Activated naive CD8-positive, alpha-beta T cell treated with anti-CD3 and anti-CD28 coated beads for 36 hours (primary cell): ENCODE measurements at places on chromosomes 2 and 18. TPM values are rescaled to one million over a fixed set of nuclear protein-coding genes. Genes with fewer than 3 reads are reported as not detected.

The NEURL3 gene
- total RNA-seq: 0.16 TPM

The CRACDL gene
- total RNA-seq: 0.30 TPM

The SERPINB2 gene
- total RNA-seq: not detected

The INHBB gene
- total RNA-seq: not detected

The MYO5B gene
- not detected for total RNA-seq

The ANKRD30B gene
- total RNA-seq: not detected

The NT5C1B gene
- not detected for total RNA-seq

GRCh38 chr2:25543939-25544338, 129.4 kb downstream of the DTNB start:
- no peak for DNase-seq

DNA sequence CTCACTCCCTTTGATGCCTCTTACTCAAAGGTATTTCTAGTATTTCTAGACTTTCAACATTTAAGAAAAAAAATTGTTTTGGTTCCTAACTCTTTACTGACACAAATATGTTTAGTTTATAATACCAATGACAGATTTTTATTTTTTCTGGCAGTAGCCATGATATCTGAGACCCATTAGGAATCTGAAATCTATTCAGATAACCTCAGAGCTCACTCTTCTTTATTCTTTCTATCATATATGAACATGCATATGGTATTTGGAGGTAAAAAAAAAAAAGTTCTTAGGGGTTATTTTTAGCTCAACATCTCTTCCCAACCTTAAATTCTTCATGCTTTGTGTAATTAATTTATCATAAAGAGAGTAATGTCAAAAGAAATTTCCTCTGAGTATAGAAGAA, 465.5 kb downstream of the CDH2 start:
- DNase-seq: no peak

GRCh38 chr2:201517094-201517493, 65.6 kb downstream of the STRADB start:
- no peak for DNase-seq

DNA sequence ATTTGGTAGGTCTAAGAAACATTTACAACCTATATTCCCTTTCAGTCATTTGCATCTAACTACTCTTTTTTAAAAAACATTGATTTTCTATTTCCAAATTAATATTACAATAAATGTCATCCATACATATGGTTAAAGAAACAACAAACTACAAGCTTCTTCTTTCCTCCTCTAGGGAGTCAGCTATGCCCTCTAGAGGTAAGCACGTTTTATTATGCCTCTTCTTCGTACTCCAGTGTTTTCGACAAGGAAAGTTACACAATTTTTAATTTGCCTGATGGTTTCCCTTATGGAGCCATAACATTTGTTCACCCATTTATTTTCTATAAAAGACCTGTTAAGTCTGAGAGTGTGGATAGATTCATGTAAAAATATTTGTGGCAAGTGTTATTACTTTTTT, 183.4 kb upstream of the CDH7 start:
- no peak for DNase-seq

DNA sequence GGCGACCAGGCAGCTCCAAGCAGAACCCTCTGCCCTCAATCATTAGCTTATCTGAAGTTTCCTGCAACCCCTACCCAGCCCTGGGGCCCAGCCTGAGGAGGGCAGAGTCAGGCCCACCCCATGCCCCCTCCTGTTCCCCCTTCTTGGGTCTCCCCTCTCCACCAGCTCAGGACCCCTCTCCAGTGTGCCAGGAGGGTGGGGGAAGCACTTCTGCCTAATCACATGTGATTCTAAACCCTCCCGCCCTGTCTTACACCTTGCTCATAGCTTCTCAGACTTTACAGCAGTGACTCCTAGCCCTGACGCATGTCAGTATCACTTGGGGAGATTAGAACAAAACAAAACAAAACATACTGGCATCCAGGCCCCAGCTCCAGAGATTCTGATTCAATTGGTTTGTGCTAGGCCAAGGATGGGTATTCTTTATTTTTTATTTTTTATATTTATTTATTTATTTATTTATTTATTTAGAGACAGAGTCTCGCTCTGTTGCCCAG, 42.5 kb upstream of the ASAP2 start:
- DNase-seq: no peak

DNA sequence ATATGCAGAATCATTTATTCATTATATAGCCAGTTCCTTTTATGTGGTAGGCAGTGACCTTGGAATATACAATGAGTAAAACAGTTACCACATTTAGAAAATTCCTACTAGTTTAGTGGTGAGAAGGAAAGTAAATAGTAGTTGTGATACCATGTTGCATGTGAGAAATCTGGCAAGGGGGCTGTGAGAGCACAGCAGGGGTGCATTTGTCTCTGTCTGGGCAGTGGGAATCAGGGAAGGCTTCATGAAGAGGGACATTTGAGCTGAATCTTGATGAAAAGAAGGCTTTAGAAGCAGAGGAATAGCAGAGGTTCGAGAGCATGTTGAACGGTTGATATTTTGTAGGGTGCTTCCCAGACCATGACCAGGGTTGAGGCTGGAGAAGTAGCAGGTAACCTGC, 78.7 kb downstream of the RAB3GAP1 start:
- DNase-seq: no peak

GRCh38 chr2:197453914-197454398, 604 bp downstream of the COQ10B start:
- DNase-seq: peak; percentile 15

DNA sequence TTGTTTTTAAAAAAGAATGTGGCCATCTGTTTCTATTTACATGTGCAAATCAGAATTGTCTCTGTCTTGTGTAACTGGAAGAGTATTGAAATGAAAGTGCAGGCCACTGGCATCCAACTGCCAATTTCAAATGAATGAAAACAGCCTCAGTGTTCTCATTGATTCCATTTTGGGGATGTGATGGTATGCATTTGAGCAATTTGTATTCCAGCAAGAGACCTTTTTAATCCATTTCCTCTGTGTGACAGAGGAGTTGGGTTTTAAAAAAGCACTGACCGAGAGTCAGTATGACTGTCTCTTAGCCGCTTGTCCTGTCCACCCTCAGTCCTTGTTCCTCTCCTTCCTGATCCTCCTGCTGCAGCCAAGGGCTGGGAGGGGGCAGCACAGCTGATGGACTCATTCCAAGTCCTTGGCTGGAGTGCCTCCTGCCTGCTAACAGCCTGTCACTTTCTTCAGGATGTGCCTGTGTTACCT, 50.0 kb downstream of the ASAP2 start:
- no peak for DNase-seq

- no peak for DNase-seq
These were observed 374.4 kb downstream of the MTX2 start for GRCh38 chr2:176643646-176644045.

DNA sequence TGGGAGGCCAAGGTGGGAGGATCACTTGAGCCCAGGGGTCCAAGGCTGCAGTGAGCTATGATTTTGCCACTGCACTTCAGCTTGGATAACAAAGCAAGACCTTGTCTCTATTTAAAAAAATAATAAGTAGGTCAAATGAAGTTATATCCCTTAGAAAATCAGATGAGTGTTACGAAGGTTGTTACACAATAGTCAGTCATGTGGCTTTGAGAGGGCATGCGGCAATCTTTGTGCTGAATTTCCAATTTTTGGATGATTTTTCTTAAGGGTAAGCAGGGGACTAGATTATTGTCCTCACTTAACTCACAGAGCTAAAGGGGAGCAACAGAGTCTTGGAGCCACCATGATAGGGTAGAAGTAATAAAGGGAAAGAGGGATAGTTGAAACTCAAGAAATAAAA, 71.8 kb downstream of the B3GNT2 start:
- DNase-seq: no peak

- DNase-seq: no peak
These were observed 201.6 kb downstream of the TRIB2 start for GRCh38 chr2:12918138-12918834.

GRCh38 chr18:29849144-29849543, 1193.4 kb downstream of the DSC3 start:
- no peak for DNase-seq
